Activated T-cell treated with anti-CD3 and anti-CD28 coated beads for 1 hour (primary cell): ENCODE measurements at places on chromosomes 7 and 10.

GRCh38 chr10:116743266-116744064 lies 1.1 kb upstream of the HSPA12A start:
- DNase-seq = no peak

- DNase-seq = no peak
Observed at GRCh38 chr7:12504149-12504548, 66.4 kb upstream of the SCIN start.

DNA sequence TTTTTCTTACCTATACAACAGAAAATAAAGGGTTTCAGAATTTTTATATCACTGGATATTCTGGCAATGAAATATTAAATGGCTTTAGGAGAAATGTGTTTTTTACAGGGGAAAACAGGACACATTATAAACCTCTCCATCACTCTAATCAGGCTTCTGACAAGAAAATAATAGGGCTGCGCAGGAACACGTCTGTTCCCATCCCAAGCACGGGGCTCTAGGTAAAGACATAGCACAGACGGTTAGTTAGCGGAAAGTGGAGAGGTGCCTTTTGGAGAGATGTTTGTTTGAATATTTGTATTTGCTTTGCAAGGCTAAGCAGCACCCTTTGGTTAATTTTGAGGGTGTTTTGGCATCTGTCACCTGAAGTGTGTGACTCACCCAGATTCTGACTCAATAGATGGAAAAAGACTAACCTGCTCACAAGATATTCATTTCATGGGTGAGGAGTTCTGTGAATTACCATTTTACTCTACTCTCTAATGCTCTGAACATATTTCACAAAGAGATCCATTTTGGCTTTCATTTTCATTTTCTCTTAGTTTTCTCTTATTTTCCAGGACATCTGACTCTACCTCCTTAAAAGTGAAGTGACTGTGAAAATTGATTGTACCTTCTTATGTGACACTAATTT lies 174.5 kb upstream of the AKR1E2 start:
- no peak for DNase-seq

DNA sequence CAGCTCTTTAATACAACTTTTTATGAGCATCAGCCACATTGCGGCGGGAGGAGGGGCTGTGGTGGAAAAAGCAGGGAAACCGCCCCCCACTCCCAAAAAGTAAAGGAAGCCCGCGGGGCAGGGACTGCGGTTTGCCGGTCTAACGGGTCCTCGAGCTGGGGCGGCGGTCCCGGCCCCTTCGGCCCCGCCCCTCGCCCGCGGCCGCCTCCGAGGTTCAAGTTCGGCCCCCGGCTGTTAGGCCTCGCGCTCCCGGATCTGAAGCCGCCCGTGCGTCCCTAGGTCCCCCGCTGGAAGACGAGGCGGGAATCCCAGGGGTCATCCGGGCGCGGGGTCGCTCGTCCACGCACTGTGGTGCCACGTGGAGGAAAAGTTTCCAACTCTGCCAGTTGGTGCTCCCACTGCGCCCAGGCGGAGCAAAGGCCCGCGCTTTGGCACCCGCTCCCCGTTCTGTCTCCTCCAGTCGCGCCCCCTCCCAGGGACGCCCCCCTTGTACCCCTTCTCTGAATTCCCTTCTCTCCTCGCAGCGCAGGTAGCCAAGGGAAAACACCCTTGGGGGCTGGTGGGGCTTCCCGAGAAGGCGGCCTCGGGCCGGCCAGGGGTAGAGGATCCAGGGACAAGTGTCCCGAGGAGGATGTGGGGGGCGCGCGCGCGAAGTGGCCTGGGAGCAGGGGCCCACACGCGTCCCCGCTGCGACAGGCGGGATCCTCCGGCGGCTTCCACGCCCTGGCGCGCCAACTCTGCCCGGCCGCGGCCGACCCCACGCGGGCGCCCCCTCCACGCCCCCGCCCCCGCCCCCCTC lies 798 bp upstream of the AUTS2 start:
- DNase-seq = no peak

DNA sequence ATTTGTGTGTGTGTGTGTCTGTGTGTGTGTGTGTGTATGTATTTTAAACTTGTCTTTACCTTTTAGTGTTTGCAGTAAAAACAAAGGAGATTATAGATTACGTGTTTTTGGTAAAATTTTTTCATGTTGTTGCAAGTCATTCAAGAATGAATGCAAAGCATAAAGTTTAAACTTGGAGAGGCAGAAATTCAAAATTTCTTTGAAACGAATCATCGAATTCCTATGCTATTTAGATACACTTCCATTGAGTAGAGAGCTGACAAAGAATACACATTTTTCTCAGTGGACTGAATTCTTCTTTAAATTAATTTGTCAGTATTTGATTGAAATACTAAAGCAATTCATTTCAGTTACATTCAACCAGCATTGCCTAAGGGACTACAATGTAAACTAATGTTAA lies 66.0 kb upstream of the HDAC9 start:
- DNase-seq = no peak

DNA sequence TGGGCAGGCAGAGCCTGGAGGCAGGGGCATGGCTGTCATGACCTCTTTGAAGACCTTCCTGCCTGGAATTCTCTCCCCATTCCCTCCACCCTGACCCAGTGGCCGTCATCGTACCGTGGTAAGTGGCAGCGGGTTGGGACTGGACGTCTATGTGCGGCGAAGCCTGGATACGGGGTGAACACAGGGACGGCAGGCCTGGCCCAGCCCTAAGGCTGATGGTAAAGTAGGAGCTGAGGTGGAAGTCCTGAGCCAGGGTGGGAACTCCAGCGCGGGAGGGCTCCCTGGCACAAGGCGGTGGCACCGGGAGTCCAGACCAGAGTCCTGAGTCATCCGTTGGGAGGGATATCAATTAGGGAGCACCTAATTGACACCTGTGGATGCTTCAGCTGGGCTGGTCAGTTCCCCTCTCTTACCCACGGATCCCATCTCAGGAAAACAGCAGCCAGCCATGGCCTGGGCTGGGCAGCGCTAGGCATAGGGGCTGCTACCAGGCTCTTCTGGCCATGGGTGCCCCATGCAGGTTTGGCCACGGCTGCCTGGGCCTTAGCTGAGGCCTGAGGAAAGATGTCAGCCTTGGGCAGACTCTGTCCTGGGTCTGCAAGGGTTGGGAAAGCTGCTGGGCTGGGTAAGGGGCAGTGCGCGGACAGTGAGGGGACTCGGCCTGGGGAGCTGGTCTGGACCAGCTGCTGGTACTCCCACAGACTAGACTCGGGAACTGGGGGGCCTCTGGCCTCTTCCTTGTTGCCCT lies 3.3 kb downstream of the PPIF start:
- DNase-seq = no peak

DNA sequence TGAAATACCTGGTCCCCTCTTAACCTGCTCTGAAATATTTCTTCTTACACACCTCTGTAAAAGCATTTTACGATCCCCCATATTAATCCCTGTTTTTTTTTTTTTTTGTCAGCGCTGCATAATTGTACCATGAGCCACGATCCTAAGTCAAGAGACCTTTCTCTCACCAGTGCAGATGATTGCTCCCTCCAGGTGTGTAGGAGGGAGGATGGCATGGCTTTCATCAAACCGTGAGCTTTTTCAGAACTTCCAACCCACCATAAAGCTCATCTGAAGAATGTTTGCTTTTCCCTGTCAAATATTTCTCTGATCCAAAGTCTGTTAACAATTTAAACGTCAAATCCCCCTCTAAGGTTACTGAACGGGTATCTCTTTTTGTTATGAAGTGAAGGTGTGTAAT lies 28.2 kb upstream of the SEPHS1 start:
- no peak for DNase-seq

- DNase-seq = no peak
Observed at GRCh38 chr10:50894312-50894711, 8.9 kb upstream of the A1CF start.

DNA sequence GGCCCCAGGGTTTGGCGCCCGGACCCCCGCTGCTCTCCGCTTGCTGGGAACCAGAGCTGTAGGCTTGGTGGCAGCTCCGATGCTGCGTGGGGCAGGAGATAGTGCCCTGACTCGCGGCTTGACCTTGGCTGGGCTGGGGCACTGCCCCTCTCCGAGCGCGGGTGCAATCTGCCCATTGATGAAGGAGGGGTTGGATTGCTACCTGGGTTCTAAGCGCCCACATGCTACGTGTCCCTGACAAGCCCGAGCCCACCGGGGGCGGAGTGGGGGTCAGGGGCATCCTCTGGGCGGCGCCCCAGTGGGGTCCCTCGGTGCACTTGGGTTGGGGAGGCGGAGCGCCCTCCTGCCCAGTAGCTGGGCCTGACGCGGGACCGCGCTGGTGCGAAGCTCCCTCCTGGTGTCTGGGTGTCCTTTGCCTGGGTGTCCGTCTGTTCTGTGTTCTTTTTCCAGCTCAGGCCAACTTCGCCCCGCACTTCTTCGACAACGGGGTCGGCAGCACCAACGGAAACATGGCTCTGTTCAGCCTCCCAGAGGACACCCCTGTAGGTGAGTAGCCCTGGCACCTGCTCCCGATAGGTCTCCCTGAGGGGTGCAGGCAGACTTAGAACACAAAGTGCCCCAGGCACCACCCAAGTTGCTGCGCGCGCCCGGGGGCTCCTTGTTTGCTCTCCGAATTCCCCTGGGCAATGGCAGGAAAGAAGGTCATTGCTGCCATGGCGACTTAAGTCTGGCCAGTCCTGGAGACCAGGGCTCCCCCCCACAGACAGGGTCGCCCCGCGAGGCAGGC lies 900 bp downstream of the CDHR1 start:
- no peak for DNase-seq

DNA sequence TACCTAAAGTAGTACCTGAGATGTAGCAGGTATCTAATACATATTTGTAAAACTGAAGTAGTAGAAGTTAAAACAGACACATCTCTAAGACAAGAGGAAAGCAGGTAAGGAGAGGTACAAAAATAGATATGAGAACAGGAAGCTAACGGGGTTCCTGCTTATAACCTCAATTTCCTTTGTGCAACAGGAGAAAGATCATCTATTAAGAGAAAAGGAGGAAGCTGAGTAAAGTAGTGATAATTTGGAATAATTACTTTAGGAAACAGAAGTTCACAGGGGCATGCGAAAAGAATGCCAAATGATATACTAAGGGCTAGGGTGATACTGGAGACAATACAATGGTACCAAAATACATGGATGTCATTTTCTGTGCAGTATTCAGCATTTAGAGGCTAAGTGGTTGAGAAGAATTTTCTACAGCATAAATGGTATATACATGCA lies 108.7 kb downstream of the NRBF2 start:
- no peak for DNase-seq

DNA sequence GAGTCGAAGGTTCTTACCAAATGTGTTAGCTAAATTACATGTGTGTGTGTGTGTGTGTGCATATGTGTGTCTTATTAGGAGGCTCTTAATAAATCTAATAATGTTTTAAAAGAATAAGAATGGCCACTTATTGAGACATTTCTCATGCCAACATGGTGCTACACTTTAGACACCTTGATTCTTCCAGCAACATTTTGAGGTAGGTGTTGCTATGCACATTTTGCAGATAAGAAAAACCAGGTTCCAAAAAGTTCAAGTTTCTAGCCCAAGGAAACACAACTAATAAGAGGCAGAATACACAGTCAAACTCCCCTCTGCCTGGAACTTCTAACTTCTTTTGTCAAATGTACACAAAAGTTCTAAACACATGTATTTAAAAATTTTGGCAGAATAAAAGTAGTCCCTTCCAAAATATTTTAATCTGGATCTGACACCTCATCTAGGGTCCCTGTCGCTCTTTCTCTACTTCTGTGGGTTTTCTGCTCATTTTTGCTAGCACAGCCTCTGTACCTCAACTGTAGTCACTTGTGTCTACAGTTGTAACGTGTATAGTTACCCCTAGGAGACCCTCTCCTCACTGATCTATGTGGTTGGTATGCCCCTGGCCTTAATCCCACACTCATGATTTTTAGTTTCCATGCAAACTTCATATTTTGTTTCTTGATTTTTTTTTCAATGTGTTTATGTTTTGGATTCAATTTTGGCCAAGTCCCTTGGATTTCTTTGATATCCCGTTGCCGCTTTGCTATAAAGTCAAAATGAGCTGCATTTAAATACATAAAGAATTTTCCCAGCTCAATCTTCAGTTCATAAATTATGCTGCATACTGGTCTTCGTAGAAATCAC lies 4.3 kb downstream of the ANKRD1 start:
- DNase-seq = no peak

DNA sequence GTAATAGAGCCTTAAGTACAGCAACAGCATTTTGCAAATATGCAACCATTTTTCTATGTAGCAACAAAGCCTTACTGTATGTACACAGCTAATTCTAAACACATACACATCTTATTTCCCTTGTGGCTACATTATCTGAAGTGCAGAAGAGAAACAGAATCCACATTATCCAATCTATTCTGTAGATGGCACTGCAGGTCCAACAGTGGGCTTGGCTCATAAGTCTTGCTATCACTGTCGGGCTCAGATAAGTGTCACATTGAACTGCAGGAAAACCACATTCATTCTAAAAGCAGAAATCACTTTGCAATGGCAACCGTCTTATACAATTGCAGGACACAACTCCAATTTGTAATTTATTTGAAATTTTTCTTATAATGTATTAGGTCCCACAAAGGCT lies 109.8 kb upstream of the NOBOX start:
- no peak for DNase-seq

GRCh38 chr7:11748884-11749283 lies 83.1 kb downstream of the THSD7A start:
- DNase-seq = no peak

- DNase-seq = no peak
Observed at GRCh38 chr7:136064081-136064480, 86.9 kb upstream of the MTPN start.

- DNase-seq = no peak
Observed at GRCh38 chr10:86122646-86123045, 243.9 kb downstream of the GRID1 start.

GRCh38 chr10:43857206-43857930 lies 208.7 kb upstream of the ZNF32 start:
- no peak for DNase-seq

DNA sequence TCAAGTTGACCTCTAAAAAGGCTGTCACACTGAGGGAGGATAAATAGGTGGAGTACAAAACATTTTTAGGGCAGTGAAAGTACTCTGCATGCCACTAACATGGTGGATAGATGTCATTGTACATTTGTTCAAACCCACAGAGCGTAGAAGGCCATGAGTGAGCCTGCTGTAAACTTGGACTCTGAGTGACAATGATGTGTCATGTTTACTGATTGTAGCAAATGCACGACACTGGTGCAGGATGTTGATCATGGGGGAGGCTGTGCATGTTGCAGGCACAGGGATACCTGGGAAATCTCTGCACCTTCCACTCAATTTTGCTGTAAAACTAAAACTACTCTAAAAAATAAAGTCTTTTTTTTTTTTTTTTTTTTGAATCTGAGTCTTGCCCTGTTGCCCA lies 52.5 kb upstream of the GRID1 start:
- DNase-seq = no peak

DNA sequence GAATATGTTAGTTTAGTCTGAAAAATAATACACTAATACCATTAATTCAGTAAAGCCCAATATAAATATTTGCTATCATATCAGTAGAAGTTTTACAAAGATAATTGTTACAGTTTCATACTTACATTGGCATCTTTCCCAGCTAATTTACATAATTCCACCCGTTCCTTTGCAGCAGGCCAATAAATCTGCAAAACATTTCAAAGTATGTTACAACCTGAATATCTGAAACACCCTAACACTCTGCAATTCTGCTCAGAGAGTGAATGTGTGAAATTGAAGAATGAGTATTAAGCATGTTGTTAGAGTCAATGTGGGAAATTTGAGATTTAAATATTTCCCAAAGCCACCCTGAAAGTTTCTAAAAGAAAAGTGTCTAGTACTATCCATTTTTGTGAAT lies 105.5 kb downstream of the SEMA3D start:
- DNase-seq = no peak

- DNase-seq = no peak
Observed at GRCh38 chr10:31749981-31750840, 178.4 kb downstream of the ARHGAP12 start.

- DNase-seq = no peak
Observed at GRCh38 chr7:94823947-94824346, 83.4 kb upstream of the PPP1R9A start.
